Sciatic nerve (tissue), 2 donors: ENCODE measurements at places on chromosomes 1 and 21.
A peak's percentile ranks its signal among the peaks of the same experiment; 100 is the strongest.

- DNase-seq, result no peak
These were observed at the start of gene DLGAP3 for GRCh38 chr1:34929497-34929852. Gene DLGAP3, minus strand, starts transcription at chr1:34929650. Its CDS starts 24,267 bp downstream, at chr1:34905383.

GRCh38 chr21:45872471-45872870 lies 109.1 kb upstream of the COL6A1 start:
- DNase-seq, result peak; percentile 39

DNA sequence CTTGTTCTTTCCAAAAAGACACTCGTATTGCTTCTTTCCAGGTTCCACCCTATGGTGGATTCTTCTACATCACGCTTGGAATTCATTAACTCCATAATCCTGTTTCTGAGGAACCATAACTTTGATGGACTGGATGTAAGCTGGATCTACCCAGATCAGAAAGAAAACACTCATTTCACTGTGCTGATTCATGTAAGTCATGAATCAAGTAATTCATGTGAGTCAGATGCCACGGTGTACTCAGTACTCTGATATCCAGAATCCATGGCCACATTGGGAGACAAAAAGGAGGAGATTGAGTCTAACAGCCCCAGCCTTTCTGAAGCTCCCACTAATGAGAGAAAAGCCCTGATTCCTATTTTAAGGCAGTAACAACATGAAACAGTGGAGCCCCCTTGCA lies 7.4 kb downstream of the CHI3L2 start:
- no peak for DNase-seq

- no peak for DNase-seq
These were observed at the start of gene MIXL1 for GRCh38 chr1:226223157-226223785. Gene MIXL1, plus strand, starts transcription at chr1:226223664. Its CDS starts 18 bp downstream, at chr1:226223682.

GRCh38 chr1:247475793-247476192 lies 17.9 kb upstream of the OR2B11 start:
- no peak for DNase-seq

DNA sequence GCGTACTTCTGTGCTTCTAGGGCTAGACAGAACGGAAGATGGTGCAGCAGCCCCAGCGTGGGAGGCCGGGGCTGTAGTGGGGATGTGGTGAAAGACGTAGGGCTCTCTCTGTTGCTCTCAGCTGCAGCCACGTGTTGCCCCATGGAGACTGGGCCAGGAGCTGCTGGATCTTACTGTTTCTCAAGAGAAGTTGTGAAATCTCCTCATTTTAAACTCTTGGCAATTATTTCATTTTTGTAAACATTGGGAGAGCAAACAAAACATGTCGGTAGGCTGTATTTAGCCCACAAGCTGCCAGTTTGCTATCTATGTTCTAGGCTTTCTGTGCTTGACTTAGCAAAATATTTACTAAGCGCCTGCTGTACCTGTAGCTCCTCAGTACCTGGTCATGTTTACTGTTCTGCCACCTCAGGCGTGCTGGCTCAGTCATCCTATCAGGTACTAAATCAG lies 15.9 kb upstream of the ELOA start:
- peak; percentile 71 for DNase-seq

GRCh38 chr1:206429421-206429820 lies 40.9 kb upstream of the IKBKE start:
- no peak for DNase-seq

GRCh38 chr21:33734818-33735217 lies 92.5 kb downstream of the ITSN1 start:
- no peak for DNase-seq

- DNase-seq, result peak; percentile 75
These were observed 856 bp downstream of the FDPS start for GRCh38 chr1:155309423-155310021.

DNA sequence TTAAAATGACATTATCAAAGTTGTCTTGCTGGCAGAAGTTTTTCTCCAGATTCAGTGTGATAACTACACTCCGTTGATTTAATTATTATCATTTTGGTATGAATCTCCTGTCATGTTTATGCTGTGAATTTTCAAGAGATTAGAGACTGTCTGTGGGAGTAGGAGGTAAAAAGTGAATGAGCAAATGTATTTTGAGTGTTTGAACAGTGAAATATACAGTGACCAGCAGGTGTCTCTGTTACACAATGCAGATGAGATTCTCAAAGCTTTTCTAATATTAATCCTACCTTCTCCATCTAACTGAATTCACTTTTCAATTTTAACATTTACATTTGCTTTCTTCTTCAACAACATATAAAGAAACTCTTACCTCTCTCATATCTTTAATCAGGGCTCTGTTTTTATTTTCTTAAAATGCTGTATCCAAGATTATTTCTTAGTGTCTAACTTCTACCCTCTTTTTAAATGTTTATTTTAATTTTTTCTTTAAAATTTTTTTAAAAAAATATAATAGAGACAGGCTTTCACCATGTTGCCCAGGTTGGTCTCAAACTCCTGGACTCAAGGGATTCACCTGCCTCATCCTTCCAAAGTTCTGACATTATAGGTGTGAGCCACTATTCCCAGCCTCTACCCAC lies 20.9 kb upstream of the HSPA13 start:
- no peak for DNase-seq

- DNase-seq, result no peak
These were observed 188.8 kb downstream of the PCP4 start for GRCh38 chr21:40056031-40056430.

GRCh38 chr1:230705289-230706019 lies 8.5 kb downstream of the AGT start:
- DNase-seq, result no peak

DNA sequence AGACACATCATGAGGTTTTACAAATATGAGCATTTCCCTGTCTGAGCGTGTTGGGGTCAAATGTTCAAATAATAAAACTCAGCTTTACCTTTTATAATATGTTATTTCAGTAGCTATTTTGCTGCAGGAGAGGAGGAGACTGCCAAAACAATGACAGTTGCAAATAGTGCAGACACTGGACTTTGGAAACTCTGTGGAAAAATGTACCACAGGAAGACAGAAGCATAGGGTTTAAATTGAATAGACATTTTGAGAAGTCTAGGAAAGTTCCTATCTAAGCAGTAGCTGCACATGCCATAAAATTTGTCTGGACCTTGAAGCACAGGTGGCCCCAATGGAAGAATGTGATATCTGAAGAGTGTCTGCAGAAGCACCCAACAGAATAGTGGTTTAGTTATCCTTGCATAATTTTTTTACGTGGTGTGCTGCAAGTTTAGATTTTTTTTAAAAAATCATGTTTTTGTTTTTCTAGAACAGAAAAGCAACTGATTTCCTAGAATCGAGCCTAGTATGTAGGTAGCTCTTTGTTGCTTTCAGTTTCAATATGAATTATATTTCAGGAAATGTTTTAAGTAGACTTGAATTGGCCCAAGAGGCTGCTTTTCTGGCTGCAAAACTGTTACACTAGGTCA lies 14.0 kb upstream of the GBP5 start:
- no peak for DNase-seq

DNA sequence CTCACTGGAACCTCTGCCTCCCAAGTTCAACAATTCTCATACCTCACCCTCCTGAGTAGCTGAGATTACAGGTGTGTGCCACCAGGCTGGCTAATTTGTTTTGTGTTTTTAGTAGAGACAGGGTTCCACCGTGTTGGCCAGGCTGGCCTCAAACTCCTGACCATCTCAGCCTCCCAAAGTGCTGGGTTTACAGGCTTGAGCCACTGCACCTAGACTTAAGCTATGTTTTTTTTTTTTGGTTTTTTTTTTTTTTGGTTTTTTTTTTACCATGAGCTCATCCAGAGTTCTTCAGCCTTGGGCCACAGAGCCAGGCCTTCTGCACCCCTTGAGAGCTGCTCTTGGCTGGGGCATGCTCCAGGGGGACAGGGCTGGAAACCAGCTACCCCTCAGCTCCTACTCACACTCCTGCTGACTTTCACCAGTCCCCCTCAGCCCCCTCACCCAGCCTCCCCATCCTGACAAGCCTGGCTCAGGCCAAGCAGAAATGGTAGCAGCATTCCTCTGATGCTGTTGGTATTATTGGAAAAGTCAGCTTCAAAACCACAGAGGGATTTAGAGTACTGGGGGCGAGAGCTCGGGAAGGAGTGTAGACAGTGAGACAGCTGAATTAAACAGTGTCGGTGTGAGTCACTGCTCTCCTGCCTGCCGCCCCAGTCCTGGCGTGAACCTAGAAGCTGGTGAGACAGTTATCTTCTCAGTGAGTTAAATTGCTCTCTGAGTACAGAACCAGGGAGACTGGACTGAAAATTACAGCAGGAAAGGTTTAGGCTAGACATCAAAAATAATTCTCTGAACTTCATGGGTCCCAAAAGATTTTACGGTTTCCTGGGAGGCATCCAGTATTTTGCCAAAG lies 63.7 kb downstream of the NAV1 start:
- DNase-seq, result no peak

DNA sequence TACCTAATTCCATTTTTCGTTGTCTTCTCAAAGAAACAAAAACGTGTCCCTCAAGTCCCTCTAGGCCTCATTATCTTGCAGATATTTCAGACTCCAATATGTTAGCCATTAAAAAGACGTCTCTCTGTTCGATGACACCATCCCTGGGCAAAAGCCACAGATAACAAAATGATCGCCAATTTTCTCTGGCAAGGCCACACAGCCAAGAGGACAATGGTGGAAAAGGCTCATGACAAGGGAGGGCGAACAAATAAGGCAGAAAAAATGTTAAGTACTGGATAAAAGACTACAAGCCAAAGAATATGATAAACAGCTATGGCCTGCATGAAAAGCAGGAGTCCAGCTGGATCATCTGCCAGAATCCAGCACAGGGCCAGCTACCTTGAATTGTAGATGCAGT lies 82.9 kb downstream of the TBX15 start:
- peak; percentile 66 for DNase-seq
